NCI-H446 (cell line): ENCODE measurements at places on chromosomes 5 and 9.

DNA sequence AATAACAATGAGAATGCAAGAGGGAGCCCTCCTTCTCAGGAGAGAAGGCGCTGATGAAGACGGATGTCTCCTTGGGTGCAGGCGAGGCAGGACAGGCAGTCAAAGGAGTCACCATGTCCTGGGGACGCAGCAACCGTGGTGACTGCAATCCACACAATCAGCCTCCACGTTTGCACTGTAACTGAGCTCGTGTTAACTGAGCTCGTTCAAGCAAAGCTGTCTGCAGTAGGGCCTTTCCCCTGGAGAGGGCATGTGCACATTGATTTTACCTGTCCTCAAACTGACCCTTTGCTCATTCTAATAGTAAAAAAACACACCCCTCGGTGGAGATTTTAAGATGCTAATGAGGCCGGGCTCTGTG is 2.8 kb downstream of the SARDH start:
- DNase-seq = no peak

GRCh38 chr9:504921-505740 is 290.5 kb downstream of the DOCK8 start:
- no peak for DNase-seq

GRCh38 chr5:179378441-179379271 is 33.4 kb upstream of the ADAMTS2 start:
- no peak for DNase-seq

- DNase-seq = no peak
Observed at GRCh38 chr5:135471726-135472125, 19.6 kb upstream of the TIFAB start.

- DNase-seq = no peak
Observed at GRCh38 chr9:136564379-136564988, 18.6 kb upstream of the NOTCH1 start.

DNA sequence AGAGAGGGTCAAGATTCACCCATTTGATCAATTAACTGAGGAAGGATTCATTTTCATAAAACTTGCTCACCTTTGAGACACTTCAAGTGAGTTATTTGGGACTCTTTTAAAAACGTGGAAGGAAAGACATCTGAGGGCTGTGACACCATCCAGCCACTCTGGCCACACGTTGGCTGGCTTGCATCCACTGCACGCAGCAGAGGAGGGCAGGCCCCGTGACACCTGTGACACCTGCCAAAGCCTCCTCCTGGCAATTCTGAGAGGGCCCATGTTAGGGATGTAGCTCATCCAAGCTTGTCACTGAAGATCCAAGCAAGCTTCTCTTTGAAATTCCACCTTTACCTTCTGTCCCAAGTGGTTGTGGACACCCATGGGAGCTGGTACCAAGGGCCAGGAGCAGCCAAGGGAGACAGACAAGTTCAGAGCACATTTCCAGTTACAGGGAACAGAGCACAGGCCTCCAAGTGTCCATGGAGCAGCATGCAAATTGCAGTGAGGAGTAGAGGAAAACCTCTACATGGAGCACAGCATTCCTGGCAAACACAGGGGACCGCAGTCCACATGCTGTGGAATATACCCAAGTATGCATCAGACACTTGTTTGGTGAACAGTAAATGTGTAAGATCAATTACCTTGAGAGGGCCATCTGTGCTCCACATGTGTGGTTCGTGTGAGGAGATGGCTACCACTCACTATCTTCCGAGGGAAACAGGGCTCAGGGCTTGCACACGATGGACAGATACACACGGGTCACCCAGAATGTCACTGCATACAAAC is 4.8 kb downstream of the PRSS3 start:
- no peak for DNase-seq
